ENCODE measurements at places on chromosomes 2 and 18.

- DNase-seq, result no peak
These were observed 317.4 kb upstream of the HNRNPA3 start for GRCh38 chr2:176895158-176895557.

DNA sequence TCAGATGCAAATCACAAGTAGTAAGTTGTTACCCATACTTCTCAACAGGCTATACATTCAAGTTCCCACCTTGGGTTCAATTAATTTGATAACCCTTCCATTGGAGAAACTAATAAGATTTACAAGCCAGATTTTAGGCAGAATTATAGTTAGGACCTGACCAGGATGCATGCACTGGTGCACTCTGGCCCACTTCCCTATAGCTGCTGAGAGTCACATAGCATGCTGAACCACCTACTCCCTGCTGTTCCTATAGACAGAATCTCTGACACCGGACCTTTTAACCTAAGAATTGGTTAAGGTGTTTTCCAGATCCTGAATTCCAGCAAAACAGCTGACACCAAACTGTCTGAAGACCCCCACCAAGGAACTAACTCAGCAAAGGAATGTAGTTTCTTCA is 26.2 kb downstream of the FAM210A start:
- DNase-seq, result no peak

DNA sequence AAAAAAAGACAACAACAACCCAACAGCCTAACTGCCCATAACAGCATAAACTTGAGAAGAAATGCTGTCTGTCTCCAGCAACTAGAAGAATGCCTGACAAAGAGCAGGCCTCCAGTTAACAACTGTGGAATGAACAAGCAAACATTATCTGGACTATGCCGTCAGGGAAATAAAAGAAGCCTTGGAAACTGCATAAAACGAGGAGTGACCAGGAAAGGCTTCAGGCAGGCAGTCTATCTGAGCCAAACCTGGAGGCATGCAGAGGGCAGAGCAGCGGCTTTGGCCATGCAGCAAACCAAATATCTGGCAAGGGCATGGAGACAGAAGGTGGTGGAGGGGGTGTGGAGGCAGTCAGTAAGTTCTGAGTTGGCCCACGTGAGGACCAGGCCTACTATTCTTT is 11.1 kb downstream of the HES6 start:
- no peak for DNase-seq

GRCh38 chr2:175205523-175205922 is 24.0 kb upstream of the ATP5MC3 start:
- no peak for DNase-seq

GRCh38 chr2:109231996-109232705 is 103.1 kb downstream of the SH3RF3 start:
- DNase-seq, result no peak

DNA sequence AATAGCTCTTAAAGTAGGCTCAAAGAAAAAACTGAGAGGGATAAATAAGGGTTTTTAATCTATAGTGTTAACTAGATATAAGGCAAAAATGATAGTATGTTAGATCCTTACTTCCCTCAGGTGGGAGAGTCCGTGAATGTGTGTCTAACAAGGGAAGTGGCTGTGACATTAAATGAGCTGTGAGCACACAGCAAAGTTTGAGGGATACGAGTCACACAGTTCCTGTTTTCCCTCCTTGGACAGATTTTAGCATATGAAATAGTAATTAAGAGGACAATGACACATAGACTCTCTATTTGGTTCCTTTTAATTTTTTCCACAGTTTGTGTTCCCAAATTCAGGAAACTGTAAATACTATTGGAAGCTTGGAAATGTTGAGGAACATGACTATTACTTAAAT is 148.4 kb upstream of the CAVIN2 start:
- DNase-seq, result no peak

GRCh38 chr2:179946810-179947615 is 60.1 kb downstream of the CWC22 start:
- no peak for DNase-seq

DNA sequence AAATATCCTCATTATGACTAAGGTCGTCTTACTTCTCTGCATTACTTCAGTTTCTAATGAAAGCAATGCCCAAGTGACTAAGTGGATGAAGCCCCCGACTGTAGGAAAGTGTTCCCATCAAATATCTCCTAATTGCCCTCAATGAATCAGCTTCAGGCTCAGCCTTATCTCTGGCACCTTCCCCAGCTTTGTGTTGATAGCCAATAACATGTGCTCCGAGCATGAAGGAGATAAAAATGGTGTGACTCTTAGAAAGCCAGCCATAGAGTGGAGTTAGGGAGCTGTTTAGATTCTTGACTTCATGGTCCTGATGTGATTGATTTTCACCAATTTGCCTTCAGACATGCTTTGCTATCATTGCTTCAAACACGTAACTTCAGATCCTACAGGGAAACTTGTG is 339.2 kb upstream of the NRP2 start:
- DNase-seq, result no peak

- no peak for DNase-seq
These were observed 253.1 kb downstream of the TCF4 start for GRCh38 chr18:55334875-55335274.

DNA sequence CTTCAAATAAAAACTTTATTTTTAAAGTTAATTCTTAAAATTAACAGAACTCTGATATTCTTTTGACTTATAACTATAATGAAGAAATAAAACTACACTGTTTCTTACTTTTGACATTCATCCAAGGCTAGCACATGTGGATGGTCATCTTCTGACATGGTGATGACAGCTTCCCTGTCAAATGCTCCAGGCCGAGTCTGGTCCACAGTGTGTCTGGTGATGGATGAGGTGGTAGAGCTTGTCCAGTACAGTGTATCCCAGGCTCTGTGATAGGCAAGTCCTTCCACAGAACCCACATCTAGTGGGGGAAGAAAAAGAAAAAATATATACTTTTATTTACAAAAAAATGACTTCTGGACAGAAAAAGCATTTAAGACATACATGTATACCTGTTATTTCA is 1529.5 kb downstream of the LRP1B start:
- no peak for DNase-seq

DNA sequence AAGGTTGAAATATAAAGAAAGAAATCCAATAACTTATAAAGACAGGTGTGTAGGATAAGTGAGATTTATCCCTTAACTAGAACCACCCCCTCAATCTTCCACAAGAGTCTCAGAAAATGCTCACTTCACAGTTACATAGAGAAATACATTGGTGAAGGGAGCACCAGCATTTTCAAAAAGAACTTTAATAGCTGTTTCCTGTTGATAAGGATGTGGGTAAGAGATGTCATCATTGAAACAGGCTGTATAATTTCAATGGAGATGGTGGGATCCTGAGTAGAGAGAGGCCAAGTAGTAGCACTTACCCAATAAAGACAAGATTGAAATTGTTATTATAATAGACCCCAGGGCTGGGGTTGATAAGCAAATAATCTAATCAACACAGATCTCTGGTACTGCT is 162.2 kb upstream of the TACR1 start:
- no peak for DNase-seq

DNA sequence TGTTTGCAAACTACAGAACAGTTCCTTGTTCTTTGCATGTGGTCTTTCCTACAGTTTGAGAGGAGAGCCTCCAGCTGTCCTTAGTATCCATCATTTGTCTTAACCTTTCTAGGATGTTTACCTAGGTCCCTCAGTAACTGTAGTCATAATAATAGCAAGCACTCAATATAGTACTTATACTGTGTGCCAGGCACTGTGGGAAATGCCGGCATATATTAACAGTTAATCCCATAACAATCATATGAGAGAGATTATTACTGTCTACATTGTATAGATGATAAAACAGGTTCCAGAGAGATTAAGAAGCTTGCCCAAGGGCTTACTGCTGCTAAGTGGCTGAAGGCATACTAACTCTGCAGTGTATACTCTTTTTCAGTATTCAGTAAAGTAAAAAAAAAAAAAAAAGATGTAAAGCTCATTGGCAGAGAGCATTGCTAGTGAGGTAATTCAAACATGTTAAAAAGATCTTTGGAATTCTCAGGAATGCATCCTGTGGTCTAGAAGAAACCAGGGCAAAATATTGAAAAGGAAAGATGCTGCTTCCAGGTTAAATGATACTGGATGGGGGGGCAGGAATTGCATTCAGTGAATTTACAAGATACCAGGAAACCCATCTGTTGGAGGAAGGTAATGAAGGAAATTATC is 72.3 kb downstream of the SPTBN1 start:
- DNase-seq, result no peak

DNA sequence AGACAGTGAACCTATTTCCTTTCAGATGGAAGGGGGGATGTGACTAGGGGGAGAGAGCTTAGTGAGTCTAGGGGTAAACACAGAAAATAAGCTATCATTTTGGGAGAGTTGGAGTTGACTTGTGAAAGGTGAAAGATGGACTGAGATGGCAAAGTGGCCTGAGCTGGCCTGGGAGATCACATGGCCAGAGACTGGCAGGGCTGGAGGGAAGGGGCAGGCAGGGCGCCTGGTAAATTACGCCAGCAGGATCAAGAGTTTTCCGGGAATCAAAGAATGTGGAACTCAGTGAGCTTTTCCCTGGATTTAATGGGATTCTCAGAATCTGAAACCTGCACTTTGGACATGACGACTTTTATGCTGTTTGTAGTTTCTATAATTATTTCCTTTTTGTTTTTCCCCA is 841 bp upstream of the CFAP65 start:
- no peak for DNase-seq

GRCh38 chr2:129428086-129428660 is 551.3 kb upstream of the RAB6C start:
- no peak for DNase-seq

GRCh38 chr2:197306696-197307040 is 3.9 kb downstream of the ANKRD44 start:
- DNase-seq, result no peak

DNA sequence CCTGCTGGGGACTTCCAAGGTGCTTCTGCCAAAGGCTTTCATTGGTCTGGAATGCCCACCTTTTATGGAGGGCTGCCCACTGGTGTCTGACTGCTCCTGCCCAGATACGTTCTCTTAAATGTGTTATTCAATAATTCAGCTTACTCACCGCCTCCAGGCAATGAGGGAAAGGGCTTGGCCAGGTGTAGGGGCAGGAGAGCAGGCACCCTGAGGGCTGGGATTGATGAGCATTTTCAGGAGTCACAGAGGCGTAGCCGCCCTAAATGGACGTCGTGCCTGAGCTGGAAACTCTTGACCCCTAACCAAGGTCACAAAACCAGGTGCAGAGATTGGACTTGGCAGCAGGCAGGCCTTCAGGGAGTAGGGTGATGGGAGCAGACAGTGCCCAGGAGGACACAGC is 26.8 kb downstream of the MAL start:
- DNase-seq, result no peak

GRCh38 chr2:12293874-12294273 is 422.9 kb upstream of the TRIB2 start:
- no peak for DNase-seq

GRCh38 chr2:145760781-145761649 is 1241.1 kb upstream of the ZEB2 start:
- no peak for DNase-seq

- no peak for DNase-seq
These were observed 21.6 kb downstream of the OSR1 start for GRCh38 chr2:19336781-19337180.

GRCh38 chr18:9570255-9570654 is 44.1 kb downstream of the PPP4R1 start:
- DNase-seq, result no peak

DNA sequence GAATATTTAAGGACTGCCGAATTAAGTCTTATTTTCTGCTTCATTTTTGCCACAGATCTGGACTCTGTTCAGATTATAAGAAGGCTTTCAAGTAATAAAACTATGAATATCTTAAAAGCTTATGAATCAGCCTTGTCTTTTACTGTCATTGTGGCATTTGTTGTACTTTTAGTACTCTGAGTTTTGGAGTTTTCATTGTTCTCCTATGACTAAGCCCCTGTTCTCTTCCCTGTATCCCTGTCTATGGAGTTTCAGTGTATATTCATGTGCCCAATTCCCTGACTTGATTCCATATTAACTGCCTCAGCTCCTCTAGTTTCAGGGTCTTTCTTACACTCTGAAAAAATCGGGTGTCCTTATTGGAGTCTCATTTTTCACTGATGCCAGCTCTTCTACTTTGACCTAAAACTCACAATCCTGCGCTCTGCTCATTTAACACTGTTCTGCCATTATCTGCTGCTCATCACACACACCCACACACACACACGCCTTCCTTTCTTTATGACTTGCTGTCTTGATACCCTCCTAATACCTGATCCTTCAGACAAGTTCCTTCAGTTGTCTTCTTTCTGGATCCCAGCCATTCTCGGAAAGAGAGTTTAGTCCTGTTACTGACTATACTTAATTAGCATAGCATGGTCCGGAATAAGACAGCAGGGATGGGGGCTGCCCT is 511.8 kb downstream of the CPS1 start:
- DNase-seq, result no peak

GRCh38 chr2:171957061-171957460 is 34.8 kb downstream of the HAT1 start:
- DNase-seq, result no peak

- no peak for DNase-seq
These were observed 81.3 kb downstream of the PTRHD1 start for GRCh38 chr2:24711865-24712264.

DNA sequence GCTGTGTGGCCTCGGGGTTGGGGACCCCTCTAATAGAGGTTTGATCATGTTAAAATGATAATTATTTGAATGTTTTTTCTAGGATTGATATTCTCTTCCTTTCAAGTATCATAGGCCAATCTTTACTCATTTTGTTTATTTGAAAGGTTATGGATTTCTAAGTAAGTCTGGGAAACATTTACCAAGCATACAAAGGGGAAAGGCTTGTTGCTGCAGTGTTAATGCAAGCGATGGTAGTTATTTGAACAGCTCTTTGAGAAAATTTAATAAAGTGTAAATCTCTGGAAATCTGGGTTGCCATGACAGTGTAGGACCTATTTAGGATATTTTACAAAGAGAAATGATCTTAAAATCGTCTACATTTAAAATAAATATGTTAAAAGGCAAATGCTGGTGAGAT is 56.1 kb downstream of the SPTBN1 start:
- no peak for DNase-seq

DNA sequence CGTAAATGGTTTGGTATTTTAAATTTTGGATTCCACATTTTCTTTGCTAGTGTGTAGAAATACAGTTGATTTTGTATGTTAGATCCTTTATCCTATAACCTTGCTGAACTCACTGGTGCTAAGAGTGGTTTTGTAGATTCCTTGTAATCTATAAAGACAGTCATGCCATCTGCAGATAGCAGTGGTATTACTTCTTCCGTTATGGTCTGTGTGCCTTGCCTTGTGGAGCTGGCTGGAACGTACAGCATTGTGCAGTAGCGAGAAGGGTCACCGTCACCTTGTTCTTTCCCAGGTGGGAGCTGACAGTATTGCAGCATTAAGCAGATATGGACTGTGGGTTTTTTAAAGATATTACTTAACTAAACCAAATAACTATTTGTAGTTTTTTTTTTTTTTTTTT is 33.7 kb downstream of the ATP9B start:
- no peak for DNase-seq

DNA sequence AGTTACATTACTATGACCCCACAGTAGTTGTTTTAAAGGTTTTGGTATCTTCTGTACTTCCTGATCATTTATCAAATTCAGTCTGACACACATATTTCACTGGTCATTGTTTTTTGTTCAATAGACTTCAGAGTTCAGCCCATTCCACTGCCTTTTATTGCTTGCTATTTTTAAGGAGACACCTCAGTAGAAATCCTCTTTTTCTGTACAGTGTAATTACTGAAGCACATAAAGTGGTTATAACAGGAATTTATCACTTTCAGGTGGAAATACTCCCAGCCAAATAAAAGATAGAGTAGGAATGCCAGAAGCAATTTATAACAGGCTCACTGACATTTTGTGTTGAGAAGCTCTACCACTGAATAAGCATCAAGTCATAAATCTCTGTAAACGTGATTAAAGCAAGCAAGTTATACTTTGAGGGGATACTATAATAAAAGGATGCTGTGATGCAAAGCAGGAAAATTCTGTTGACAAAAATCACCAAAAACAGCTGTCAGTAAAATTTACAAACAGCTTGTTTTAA is 6.6 kb upstream of the BARD1 start:
- no peak for DNase-seq
